Mesenteric fat pad (tissue), 1 donor: ENCODE measurements at places on chromosomes 1 and 21. TPM values are rescaled to one million over a fixed set of nuclear protein-coding genes. Genes with fewer than 3 reads are reported as not detected.

- no peak for DNase-seq
Measured at GRCh38 chr21:42277593-42277992, 37.6 kb downstream of the TFF3 start.

DNA sequence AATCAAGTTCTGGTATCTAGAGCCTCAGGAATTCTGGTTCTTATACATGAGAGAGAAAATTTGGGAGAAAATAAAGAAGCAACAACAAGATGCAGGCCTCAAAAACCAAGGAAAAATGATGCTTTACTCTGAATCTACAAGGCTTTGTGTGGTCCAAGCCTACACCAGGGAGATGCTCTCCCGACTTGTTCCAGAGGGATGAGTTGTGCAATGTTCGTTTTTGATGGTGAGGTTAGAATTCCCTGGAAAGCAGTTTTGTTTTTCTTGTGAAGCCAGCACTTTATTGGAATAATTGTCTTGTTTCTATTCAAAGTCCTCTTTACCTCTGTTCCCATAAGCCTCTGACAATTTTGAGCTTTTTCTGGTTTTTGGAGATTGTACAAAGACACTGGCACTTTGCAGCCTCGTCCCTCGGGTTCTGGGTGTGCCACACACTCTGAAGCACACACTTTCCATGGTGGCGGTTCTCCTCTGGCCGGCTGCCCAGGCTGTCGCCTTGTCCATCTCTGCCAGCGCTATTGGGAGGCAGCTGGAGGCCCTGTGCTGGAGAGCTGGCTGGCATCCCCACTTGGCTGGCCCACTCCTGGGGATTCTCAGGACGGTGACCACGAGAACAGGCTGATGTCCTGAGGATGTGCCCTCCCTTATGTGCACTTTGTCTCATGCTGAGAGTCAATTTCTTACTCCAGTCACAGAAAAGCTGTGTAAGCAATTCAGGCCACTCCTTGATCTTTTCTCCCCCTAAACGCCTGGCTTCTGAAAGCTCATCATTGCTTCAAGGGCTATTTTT lies 70.2 kb downstream of the EDEM3 start:
- no peak for DNase-seq

DNA sequence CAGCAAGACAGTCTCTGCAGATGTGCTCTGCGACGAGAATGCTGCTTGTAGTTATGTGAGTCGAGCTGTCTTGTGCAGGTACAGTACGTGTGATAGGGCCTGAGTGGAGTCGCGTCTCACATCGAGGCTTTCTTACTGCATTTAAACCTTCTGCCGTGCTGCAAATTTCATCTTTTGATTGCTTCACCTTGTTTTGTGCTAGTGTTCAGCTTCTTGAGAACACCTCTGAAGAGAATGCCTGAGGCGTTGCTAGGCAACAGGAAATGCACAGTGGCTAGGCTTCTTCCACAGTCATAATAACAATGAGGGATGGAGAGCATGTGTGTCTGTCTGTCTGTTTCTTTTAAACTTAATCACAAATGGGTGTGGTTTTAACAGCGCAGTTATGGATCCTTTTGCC lies 52.9 kb downstream of the MRPS6 start:
- DNase-seq = no peak

DNA sequence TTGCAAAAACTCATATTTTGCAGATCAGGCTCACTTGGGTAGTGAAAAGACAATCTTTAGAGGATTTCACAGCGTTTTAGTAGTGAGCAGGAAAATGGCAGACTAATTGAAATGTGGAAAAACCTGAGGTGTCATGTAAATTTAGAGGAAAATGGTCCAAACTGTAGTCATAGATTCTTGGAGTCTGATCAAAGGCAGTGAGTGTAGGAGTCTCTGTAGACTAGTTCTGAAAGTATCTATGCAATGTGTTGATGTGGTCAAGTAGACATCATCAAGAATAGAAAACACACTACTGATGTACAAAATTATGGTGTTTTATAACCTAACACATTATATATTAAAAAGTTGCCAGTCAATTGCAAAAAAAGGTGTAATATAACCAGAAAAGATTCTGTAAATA lies 143.2 kb upstream of the C1orf105 start:
- no peak for DNase-seq

GRCh38 chr1:49013079-49013478 lies 236.4 kb upstream of the BEND5 start:
- no peak for DNase-seq

DNA sequence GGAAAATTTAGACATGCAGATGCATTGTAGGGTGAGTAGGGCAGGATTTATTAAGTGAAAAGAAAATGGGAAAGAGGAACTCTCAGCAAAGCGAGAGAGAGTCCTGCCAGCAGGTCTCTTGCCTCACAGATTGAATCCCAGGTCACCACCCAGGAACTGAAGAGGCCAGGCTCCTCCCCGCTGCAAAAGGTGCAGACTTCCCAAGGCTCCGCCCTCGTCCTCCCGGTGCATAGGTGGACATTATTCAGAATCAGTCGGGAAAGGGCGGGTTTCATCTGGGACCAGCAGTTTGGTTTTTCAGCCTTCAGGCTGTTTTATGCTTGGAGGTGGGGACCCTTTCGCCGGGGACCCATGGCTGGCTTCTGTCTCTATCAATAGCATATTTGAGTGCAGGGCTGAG lies 41.6 kb upstream of the APP start:
- no peak for DNase-seq

- DNase-seq = no peak
Measured at GRCh38 chr21:31713973-31714740, 17.8 kb downstream of the SCAF4 start.

GRCh38 chr1:87462894-87463293 lies 134.2 kb downstream of the LMO4 start:
- DNase-seq = no peak

DNA sequence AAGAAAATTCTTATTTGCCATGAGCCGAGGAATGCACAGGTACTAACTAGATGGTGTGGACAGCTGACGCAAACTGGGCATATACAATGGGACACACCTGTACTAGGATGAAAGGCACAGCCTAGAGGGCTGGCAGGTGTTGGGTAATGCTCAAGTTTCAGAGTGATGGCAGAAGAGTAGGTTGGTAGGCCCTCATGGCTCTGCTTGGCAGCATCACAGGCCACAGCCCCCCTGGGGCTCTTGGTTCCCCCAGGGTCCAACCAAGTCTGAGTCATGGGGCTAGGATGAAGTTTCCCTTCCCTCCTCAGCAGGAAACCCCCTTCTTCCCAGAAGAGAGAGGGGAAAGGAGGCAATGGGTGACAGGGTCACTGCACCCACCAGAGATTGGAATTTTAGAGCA lies 35.2 kb downstream of the SPEN start:
- no peak for DNase-seq

- no peak for DNase-seq
Measured at GRCh38 chr1:32899586-32900296, 1.4 kb downstream of the TMEM54 start.

- no peak for DNase-seq
Measured at GRCh38 chr1:23620605-23621004, 61.3 kb upstream of the ID3 start.

GRCh38 chr1:167171286-167171929 lies 49.3 kb upstream of the POU2F1 start:
- DNase-seq = no peak

DNA sequence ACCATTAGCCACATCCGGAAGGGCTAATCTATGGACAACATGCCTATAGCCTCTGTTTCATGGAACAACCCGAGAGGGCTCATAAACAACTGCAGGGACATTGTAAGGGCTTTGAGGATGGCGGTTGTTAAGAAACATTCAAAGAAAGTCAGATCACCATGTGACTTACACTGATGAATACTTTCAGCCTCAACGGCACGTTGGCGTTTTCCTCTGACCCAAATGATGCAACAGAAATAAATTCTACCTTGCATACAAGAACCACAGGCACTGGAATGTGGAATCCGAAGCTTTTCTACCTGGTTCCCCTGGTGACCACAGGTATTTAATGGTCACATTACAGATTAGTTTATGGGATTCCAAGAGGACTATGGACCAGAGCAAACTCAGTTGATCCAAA lies 107.0 kb downstream of the CLIC6 start:
- no peak for DNase-seq

GRCh38 chr1:74771913-74772515 lies 39.1 kb downstream of the TYW3 start:
- DNase-seq = no peak

- DNase-seq = peak; percentile 79
Measured at GRCh38 chr1:156581661-156582387, 2.3 kb downstream of the TTC24 start.

DNA sequence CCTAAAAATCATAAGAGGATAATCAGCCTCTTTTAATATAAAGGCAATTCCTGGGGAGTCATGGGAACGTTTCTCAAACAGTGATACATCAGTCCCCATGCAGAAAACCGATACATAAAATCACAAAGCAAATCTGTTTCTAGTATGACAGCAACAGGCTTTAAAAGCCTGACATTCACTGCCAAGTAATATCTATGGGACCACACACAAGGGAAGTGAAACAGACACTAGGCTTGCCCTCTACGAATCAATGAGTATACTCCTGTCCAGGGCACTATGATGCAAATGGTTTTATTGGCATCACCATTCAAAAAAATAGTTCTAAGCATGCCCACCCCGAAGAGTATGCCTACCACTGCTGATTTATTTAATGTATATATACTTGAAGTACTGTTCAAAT lies 54.4 kb downstream of the TIAM1 start:
- no peak for DNase-seq

DNA sequence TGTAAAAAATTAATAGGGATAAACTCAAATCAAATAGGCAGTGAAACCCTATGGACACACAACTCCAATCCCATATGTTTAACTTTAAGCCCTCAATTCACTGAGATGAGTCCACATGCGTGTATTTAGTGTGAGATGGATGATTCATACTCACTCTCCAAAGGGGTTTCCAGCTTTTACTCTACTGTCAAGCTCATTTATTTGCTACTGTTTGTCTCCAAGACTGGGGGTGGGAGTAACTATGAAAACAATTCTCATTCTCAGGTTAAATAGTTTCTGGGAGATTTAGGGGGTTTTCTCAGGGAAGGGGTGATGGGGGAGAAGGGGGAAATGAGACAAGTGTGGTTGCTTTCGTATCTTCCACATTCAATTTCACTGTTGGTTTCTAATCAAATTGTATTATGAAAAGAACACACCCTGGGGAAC lies 2.7 kb downstream of the RAB29 start:
- DNase-seq = no peak

GRCh38 chr1:60427194-60427593 lies 353.6 kb upstream of the C1orf87 start:
- no peak for DNase-seq

GRCh38 chr1:160607672-160608032 lies 28.4 kb upstream of the CD84 start:
- DNase-seq = no peak

DNA sequence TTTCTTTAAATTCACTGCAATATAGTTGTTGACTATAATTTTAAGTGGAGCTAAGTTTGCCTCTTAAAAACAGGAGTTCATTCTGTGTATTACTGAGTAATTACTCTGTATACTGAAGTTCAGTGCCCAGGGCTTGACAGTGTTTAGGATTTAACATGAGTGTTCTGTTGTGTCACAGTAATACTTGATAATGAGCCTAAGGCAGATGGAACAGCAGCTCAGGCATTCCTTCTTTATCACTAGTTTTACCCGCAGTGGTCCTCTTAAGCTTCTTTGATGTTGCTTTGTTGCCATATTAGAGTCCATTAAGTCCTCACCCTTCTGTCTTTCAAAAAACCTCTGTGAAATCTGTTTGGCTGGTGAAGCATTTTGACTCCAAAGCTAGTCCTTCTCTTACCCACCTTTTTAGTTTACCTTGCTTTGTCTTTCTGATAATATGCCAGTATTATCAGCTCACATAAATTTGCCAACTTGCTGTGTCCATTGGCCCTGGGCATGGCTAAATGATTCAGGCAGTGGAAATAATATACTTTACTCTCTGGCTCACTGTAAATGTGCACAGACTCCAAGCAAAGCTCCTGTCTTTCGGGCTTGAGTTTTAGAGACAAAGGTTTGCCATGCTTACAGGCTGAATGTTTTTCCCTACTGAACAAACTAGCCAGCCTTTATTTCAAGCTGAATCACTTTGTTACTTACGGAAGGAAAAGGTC lies 17.7 kb downstream of the HIPK1 start:
- DNase-seq = no peak

DNA sequence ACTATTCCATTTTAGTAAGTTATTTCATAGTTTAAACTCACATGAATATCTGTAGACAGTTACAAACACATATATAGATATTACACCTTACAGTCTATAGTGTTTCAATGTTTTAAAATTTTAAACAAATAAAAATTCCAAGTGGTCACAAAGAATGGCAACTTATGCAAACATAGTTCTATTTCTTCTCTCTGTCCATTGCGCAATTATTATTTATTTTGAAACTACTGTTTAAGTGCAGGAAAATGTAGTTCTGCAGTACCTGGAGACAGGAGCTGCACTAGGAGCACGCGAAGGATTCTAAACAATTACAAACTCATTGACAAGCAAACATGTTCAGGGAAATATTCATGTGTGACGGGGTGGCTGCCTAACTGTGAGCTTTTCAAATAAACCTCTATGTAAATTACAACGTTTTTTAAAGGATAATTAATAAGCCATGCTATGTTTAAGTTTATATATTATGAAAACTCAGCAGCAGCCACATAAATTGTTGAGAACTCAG lies 312.0 kb upstream of the DUSP10 start:
- no peak for DNase-seq

GRCh38 chr1:118985640-118986554 lies 2.2 kb downstream of the TBX15 start:
- DNase-seq = no peak

DNA sequence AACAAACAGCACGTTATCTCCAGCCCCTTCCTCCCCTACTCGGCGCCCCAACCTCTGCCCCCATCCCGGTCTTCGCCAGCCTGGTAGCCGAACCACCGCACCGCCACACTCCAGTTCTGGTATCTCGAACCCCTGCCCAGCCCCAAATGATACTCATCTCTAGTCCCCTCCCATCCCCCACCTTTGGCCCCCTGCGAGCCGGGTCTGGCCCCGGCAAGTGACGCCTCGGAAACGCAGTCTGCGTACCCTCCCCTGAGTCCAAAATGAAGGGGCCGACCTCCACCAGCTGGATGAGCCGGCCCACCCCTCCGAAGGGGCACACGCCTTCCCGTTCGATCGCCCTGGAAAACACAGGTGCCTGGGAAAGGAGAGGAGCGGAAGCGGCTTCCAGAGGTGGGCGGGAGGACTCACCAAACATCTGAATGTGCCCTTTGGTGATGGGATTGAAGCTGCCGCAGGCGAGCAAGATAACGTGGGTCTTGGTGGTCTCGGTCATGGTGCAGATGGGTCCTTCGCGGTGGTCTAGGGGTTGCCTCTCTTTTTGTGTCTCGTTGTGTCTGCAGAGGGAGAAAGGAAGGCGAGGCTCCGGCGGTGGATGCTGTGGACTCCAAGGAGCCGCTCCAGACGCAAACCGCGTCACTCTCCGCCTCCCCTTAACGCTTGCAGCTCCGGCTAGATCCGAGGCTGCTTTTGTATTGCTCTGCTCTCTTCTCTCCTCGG lies at the start of gene NMNAT2:
Gene NMNAT2 (minus strand): TSS at position 609 of the 720 bp plus-strand sequence. CDS start 113 bp downstream, at position 496.
- DNase-seq = no peak

The KIF21B gene
- total RNA-seq = 2.8 TPM

The GNG4 gene
- total RNA-seq = 0.64 TPM

The MORC3 gene
- 27.0 TPM for total RNA-seq

The TFF1 gene
- not detected for total RNA-seq

The ZNF593OS gene
- total RNA-seq = not detected

The SYPL2 gene
- total RNA-seq = 7.3 TPM

The OR11L1 gene
- total RNA-seq = not detected

The HEYL gene
- 9.4 TPM for total RNA-seq

The IGSF9 gene
- total RNA-seq = 0.13 TPM

The MT1HL1 gene
- total RNA-seq = not detected

The RBP7 gene
- total RNA-seq = 267 TPM

The MAB21L3 gene
- total RNA-seq = 0.22 TPM

The LCE2B gene
- total RNA-seq = not detected

The LAD1 gene
- total RNA-seq = 0.51 TPM

The MATN1 gene
- total RNA-seq = not detected

The TNFRSF8 gene
- 2.1 TPM for total RNA-seq
